A549 treated with dexamethasone at 1 μM for 4 hours (cell line): ENCODE measurements at places on chromosomes 7 and 10. TPM values are rescaled to one million over a fixed set of nuclear protein-coding genes. Genes with fewer than 3 reads are reported as not detected.

Gene MORN4
- total RNA-seq, result 5.8 to 7.0 TPM (median 6.4 TPM) in 5 replicates

Gene TPST1
- 6.3 to 8.3 TPM (median 7.3 TPM) in 5 replicates for total RNA-seq

Gene PDE1C
- total RNA-seq, result 2.4 to 4.0 TPM (median 3.1 TPM) in 5 replicates

Gene AEBP1
- total RNA-seq, result 0.02 TPM in 1 of 5 replicates, not detected in the others

Gene GPR26
- total RNA-seq, result not detected in 5 replicates
